ENCODE measurements at places on chromosomes 5 and 9.

GRCh38 chr5:134135091-134135655, 20.7 kb downstream of the TCF7 start:
- no peak for DNase-seq

DNA sequence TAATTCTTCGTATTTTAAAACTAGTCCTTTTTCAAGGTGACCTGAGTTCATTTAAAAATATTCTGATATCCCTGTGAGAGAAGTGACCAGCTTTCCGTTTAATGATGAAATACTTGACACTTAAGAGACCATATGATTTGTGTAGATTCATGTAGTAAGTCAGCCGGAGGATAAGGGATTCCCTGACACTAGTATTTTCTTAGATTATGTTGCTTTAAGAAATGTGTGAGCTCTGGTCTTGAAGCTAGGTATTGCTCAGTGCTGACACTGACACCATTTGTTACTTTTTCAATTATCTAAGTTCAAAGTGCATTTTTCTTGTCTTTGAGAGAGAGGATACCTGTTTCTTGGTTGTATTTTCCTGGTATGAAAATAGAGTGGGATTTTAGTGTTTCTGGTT, 4.2 kb downstream of the NIPBL start:
- DNase-seq, result no peak

DNA sequence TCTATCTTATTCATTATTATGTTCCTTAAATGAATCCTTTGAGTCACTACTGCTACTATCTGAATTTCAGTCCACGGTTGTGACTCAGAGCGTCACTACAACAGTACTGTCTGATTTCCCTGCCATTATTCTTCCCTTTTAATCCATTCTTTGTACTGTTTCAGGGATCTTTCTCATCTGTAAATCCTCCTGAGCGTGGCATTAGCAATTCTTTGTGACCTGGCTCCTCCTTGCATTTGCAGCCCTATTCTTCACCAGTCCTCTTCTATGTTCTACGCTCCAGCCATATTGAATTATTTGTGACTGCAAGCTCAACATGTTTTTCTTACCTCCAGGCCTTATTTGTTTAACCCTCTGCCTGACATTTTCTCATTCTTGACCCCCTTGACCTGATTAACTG, 5.9 kb downstream of the PRPF4 start:
- no peak for DNase-seq

DNA sequence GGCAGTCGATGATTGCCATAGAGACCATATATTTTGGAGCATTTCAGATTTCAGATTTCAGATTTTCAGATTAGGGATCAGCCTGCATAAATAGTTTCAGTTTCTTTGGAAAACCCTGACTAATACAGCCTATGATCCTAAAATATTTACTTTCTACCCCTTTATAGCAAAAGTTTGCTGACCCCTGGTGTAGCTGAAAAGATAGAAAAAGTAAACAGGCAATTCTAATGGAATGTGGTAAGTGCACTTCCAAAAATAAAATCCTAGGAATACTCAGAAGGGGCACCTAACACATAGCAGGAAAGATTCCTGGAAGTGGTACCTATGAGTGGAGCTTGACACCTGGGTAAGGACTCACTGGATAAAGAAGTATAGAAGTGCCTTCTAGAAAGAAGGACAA, 34.5 kb downstream of the BAAT start:
- no peak for DNase-seq

- DNase-seq, result no peak
Observed at GRCh38 chr5:51566953-51567352, 183.7 kb downstream of the ISL1 start.

DNA sequence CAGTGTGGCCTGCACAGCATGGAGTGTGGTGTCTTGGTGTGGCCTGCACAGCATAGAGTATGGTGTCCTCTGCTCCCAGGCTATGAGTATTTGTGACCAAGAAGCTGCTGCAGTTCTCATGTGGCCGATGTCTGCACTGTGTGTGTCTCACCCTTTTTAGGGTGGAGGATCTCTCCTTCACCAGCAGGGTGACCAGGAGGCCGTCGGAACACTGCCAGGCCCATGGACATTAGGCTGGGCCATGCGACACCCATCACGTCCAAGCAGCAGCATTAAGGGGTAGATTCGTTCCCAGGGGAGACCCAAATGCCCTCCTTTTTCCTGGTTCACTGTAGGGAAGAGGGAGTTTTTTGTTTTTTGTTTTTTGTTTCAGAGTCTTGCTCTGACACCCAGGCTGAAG, 115.3 kb upstream of the SPIN1 start:
- no peak for DNase-seq

- peak; percentile 52 for DNase-seq
Observed at GRCh38 chr5:149959406-149960236, 937 bp upstream of the SLC26A2 start.

DNA sequence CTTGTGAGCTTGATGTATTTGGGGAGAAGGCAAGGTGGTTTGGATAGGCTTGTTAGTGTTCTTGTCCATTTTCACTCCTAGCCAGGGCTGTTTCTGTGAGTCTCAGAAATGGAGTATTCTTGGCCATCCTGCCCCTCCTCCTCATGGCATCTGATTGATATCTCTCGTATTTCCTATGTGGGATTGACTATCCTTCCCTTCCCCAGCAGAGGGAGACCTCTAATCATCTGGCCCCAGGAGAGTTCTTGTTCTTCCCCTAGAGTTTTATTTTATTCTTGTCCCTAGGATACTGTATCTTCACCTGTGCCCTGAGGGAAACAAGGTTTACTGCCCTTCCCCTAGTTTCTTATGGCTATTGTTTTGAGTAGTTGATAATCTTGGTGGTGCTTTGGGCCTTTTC, 114.4 kb downstream of the VPS13A start:
- DNase-seq, result no peak

DNA sequence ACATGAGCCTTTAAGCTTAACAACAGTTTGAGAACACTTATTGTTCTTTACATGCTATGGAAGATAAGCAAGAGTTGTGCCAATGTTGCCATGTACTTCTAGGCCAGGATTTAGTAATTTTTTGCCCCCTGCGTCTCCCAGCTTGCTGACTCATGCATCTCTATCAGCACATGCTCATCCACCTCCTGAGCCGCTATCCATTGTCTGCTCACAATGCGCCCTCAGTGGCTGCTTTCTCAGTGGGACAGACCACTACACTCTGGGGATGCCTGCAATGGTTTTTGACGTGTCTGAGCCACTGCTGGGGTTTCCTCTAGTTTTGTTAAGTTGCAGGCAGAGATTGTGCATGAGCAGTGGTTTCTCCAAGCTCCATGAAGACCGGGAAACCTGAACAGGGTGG, 50.9 kb upstream of the PHF2 start:
- DNase-seq, result no peak

DNA sequence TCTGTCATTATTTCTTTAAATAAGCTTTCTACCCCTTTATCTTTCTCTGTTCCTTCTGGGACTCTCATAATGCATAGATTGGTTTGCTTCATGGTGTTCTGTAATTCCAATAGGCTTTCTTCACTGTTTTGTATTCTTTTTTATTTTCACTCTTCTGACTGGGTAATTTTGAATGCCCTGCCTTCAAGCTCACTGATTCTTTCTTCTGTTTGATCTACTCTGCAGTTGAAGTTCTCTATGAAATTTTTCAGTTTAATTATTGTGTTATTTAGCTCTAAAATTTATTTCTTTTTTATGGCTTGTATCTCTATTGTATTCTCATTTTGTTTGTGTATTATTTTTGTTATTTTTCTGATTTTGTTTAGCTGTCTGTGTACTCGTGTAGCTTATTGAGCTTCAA, 89.3 kb upstream of the SLCO4C1 start:
- no peak for DNase-seq

GRCh38 chr5:138529812-138530211, 13.2 kb downstream of the ETF1 start:
- DNase-seq, result no peak

DNA sequence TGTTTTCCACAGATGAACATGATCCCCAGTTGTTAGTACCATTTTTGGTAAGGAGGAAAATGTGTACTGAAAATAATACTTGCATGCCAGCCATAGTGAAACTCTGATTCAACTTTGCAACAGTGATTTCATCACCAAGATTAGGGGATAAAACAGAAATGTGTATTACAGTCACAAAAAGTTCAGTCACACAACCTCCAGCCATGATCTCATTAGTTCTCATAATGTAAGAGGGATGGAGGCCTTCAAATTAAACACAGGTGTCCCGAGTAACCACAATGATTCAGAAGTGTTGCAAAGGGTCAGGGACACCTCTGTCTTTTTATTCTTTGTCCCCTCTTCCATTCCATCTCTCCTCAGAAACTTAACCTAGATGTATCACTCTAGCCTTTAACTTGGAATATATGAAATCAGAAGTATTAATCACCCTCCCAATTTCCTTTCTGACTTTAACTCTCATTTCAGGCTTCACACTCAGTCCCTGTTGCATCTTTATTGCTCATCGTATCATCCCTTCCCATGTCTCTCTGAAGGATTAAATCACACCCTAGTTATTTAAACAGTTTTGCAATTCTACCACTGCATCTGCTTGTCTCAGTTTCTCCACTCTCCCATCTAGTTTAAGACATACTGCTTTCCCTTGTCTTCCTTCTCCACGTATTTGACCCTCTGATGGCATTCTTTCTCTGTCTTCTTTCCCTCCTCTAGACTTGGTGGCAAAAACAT, 291.2 kb downstream of the ADAMTS6 start:
- DNase-seq, result no peak

- no peak for DNase-seq
Observed at GRCh38 chr9:132163876-132164603, 2.2 kb downstream of the NTNG2 start.

GRCh38 chr5:160171666-160172065, 52.4 kb upstream of the PWWP2A start:
- no peak for DNase-seq

DNA sequence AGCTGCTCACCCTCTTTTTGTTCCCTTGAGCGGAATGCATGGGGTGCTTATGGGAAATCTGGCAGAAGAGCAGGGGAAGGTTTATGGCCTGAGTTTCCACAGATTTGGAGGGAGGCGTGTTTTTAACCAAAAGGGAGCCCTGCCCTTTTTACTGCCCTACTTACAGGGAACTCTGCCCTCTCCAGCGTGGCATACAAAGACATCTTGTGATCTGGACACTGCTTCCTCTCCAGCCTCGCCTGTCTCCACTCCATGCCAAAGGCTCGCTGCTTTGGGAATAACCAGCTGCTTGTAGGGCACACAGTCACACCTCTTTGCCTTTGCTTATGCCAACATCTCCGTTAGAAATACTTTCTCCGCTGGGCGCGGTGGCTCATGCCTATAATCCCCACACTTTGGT, 314.2 kb downstream of the ARHGAP26 start:
- no peak for DNase-seq

DNA sequence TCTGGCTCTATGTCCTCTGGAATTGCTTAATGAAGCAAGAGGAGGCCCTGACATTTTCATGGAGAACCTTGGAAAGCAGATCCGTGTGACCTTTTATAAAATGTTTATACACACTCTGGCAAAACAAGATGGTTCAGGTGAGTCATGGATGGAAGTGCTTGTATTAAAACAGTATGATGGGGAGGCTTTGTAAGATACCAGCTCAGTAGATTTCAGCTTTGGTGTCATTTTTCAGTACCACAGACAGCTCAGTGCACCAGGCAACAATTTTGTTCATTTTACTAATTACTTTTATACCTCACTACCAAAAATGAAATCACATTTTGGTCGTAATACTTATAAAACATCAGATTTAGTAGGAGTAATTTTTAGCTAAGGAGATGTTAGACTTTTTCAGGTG, 5.2 kb downstream of the KCNN2 start:
- DNase-seq, result no peak

DNA sequence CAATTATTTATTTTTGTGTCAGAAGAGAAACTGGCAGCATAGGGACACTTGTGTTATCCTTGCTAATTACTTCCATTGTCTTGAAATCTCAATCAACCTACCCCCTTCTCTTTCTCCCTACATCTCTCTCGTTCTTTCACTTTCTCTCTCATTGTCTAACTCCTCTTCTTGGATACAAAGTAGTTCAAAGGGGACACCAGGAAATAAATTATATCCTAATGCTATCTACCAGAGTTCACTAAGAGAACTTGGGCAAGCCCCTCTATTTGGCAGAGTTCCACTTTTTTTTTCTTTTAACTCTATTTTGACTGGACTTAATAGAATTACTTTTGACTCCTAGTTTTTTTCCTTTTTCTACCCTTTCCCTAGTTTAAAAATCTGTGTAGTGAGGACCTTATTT, 102.2 kb downstream of the MEF2C start:
- DNase-seq, result no peak

GRCh38 chr9:115229496-115229895, 111.5 kb upstream of the TNC start:
- no peak for DNase-seq

DNA sequence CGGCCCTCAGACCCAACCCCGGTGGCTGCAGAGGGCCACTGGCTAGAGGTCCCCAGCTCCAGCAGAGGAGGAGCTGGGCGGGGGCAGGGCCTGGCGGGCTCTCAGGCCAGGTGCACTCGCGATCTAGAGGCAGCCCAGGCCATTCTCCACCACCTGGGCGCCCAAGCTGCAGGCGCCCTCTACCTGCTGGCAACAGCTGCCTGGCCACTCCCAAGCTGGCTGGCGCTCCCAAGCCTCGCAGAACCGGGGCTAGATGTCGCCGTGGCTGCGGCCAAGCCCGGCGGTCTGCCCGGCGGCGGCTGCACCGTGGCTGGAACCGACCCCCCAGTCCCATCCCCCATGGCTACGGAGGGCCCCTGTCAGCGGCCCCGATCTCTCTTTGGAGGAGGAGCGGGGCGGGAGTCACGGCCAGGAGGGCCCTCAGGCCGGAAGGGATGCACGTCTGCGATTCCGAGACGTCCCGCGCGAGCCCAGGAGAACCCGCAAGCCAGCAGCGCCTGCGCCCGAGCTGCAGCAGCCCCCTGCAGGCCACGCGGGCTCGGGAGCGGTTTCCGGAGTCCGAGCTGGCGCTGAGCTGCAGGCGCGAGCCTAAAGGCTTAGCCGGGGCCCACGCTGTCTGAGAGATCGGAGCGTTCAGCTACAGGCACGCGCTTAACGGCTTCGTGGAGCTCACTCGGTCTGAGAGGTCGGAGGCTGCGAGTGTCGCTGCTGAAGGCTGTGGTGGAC, 44.3 kb upstream of the BICD2 start:
- peak; percentile 88 for DNase-seq

GRCh38 chr9:72129271-72130156, 19.7 kb upstream of the GDA start:
- no peak for DNase-seq

- no peak for DNase-seq
Observed at GRCh38 chr5:98402130-98402529, 371.3 kb upstream of the RGMB start.

GRCh38 chr5:123283031-123283430, 140.2 kb downstream of the CEP120 start:
- no peak for DNase-seq
